ENCODE measurements at places on chromosomes 11 and 22.

- no peaks in the 10 kb centered on the region for H3K36me3 ChIP-seq
- no peak for DNase-seq
- H3K4me3 ChIP-seq = no peak overlapping the region
- no peaks in the 10 kb centered on the region for H3K27me3 ChIP-seq
- no peak overlapping the region for H3K27ac ChIP-seq
Measured at GRCh38 chr11:11512929-11513328, 108.9 kb downstream of the GALNT18 start.

DNA sequence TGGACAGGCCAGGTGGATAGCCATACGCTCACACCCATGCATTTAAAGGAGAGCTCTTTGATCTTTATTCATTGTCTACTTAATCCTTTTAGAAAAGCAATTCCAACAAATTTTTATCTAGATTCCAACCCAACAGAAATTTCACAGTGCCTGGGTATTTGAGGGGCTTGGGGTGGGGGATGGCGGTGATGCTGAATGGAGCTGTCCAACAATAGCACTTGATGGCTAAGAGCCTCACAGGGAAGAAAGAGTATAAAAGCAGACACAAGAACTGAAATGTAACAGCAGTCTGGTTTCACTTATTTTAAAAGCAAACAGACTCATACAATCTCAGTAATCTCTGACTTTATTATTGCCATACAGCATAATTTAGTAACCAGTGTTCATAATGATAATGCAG is 101.8 kb upstream of the SORL1-AS1 start:
- no peak overlapping the region for H3K27ac ChIP-seq
- DNase-seq = no peak
- H3K27me3 ChIP-seq = no peaks in the 10 kb centered on the region
- no peak overlapping the region for H3K4me3 ChIP-seq

DNA sequence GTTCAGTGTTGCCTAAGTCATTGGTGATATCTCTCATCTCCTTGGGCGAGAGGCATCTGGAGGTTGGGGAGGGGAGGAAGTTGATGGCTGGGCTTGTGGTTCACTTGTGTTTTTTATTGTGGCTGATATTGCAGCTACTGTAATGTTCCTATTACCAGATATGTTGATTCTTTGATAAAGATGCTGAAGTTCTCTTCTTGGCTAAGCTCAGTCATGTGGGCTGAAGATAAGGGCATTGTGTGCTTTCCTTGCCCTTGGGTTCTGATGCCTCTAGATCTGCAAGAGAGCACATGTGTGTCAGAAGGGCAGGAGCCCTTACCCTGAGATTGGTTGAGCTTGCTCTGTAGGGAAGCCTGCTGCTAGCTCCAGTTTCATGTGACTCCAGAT is 12.0 kb downstream of the STX3 start:
- DNase-seq = no peak
- no peaks in the 10 kb centered on the region for H3K4me1 ChIP-seq
- no peak overlapping the region for H3K4me3 ChIP-seq

- H3K27ac ChIP-seq = no peak overlapping the region
- H3K36me3 ChIP-seq = no peaks in the 10 kb centered on the region
- no peaks in the 10 kb centered on the region for H3K4me1 ChIP-seq
Measured at GRCh38 chr11:125084761-125085231, 21.7 kb downstream of the SLC37A2 start.

DNA sequence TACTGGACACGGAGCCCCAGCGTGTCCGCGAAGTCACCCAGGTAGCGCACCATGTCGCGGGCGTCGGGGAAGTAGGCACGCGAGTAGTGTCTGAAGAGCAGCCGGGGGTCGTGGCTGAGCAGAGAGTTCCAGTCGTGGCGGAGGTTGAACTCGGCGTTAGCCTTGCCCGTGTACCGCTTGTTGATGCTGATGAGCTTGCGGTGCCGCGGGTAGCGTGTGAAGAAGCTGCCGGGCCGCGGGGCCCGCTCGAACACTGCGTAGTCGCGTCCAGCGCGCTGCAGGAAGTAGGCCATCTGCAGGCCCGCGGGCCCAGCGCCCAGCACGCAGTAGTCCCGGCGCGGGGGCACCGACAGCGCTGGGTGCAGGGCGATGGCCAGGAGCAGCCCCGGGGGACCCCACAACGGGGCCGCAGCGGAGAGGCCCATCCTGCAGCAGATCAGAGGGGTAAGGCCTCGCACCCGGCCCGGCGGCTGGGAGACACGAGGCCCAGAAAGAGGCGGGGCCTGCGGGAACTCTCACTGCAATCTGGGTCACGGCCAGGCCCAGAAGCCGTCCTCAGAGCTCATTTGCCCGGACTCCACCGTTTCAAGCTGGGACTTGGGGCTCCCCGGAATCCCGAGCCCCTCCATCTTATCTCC is 723 bp downstream of the FOXRED2 start:
- no peaks in the 10 kb centered on the region for H3K27me3 ChIP-seq
- peak overlapping the region; percentile 87 for H3K27ac ChIP-seq
- H3K4me3 ChIP-seq = peak overlapping the region; percentile 71
- no peak for DNase-seq
- H3K36me3 ChIP-seq = peaks cover 9% of the 10 kb centered on the region

DNA sequence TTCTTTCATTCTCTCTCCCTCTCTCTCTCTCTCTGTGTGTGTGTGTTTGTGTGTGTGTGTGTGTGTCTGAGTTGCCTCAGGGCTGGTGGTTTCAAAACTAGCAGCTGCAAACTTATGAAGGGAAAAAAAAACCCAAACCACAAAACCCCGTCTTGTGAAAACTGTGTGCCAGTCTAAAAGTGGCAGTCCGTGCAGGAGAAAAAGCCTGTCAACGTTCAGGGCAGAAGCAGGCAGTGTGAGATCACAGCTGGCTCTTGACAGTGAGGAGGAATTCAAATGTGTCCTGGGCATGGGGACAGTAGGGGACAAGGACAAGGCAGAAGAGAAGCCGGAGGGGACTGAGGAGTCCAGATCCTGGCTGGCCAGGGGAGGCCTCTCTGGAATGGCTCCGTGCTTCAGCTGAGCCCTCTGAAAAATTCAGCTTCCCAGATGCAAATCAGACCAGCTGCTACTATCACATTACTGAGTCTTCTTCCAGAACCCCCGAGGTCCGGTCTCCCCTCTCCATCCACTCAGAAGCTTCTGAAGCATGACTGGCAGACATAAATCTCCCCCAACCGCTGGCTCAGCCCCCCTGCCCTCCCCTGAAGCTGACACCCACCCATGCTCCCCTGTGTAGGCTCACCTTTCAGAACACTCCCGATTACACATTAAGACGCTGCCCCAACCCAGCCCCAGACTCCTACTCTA is 31.9 kb downstream of the FLI1 start:
- H3K4me3 ChIP-seq = no peak overlapping the region
- no peak overlapping the region for H3K27ac ChIP-seq
- no peaks in the 10 kb centered on the region for H3K36me3 ChIP-seq

DNA sequence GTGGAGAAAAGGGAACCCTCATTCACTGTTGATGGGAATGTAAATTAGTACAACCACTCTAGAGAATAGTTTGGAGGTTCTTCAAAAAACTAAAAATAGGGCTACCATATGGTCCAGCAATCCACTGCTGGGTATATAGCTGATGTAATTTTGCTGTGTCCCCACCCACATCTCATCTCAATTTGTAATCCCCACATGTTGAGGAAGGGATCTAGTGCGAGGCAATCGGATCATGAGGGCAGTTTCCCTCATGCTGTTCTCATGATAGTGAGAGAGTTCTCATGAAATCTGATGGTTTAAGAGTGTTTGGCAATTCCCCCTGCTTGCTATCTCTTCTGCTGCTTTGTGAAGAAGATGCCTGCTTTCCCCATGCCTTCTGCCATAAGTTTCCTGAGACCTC is 17.1 kb upstream of the OR52M1 start:
- H3K27me3 ChIP-seq = no peaks in the 10 kb centered on the region
- no peak overlapping the region for H3K27ac ChIP-seq
- no peaks in the 10 kb centered on the region for H3K36me3 ChIP-seq
- no peak for DNase-seq
- H3K4me3 ChIP-seq = no peak overlapping the region
- H3K4me1 ChIP-seq = no peaks in the 10 kb centered on the region

- no peaks in the 10 kb centered on the region for H3K36me3 ChIP-seq
- no peaks in the 10 kb centered on the region for H3K27me3 ChIP-seq
- no peaks in the 10 kb centered on the region for H3K4me1 ChIP-seq
Measured at GRCh38 chr11:111633756-111634362, 31.6 kb downstream of the SIK2 start.

GRCh38 chr11:82814379-82814778 is 80.7 kb upstream of the FAM181B start:
- no peaks in the 10 kb centered on the region for H3K36me3 ChIP-seq
- no peak overlapping the region for H3K4me3 ChIP-seq
- no peak overlapping the region for H3K27ac ChIP-seq
- DNase-seq = no peak
- no peaks in the 10 kb centered on the region for H3K4me1 ChIP-seq
- no peaks in the 10 kb centered on the region for H3K27me3 ChIP-seq

DNA sequence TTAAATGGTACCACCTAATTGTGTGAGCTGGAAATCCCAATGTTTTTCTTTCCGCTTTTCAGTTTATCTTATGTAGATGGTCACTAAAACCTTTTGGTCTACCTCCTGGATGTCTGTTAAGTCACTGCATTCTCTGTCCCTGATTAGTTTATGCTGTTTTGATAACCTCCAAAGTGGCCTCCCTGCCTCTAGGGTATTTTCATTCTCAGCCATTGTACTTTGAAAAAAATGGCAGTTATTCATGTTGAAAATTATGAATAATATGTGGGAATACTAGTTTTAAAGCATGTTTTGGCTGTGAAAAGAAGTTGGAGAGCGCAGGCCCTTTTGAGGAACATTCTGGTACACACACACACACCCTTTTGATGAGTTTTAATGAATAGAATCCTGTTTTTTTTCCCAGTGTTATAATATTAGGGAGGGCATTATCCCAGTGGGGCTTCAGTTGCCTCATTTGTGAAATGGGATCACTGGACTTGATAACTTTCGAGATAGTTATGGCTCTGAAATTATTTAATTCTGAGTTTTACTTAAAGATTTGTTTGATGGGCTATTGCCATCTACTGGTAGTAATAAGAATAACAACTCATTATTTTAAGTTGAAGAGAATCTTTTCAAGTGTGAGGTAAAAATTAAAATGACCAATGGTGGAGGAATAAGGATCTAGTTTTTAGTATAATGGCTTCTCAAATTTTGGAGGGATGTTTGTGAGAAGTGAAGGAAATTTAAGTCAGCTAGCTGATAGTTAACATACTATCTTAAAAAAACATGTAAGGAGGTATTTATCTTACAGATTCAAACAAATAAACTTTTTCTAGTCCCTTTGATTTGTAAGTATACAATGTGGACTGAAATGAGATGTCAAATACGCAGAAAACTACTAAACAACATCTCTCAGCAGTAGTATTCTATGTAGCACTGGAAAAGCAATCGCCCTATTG is 3.9 kb downstream of the FDX1 start:
- peaks cover 5% of the 10 kb centered on the region for H3K36me3 ChIP-seq
- H3K4me1 ChIP-seq = peaks cover 24% of the 10 kb centered on the region
- H3K27me3 ChIP-seq = no peaks in the 10 kb centered on the region

DNA sequence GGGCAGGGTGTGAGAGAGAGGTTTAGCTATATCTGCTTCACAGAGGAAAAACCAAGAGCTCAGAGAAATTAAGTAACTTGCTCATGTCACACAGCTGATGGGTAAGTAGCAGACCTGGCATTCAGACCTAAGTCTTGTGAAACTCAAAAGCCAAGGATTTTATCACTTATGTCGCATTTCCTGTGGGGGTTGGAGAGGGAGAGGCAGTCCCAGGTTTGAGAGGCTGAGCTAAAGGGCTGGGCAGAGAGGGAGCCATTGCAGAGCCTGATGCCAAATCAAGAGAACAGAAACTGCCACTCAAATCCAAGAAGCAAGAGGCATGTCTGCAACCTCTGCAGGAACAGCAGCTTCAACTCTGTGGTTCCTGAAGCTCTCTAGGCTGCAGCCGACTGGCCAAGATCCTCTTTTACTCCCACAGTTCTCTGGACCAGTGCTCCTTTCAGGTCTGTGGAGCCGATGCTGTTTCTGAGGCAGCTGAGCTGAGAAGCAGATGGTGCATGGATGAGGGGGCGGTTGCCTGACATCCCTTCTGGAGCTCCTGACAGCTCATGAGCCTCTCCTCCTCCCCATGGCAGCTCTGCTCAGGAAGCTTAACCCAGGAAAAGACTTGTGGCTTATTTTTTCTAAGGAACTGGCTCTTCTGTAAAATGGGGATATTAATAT is 47.6 kb upstream of the NAV2 start:
- H3K36me3 ChIP-seq = no peaks in the 10 kb centered on the region
- no peaks in the 10 kb centered on the region for H3K27me3 ChIP-seq
- peak; percentile 50 for DNase-seq
- H3K27ac ChIP-seq = peak overlapping the region; percentile 16
- H3K4me3 ChIP-seq = no peak overlapping the region
- H3K4me1 ChIP-seq = peaks cover 19% of the 10 kb centered on the region

DNA sequence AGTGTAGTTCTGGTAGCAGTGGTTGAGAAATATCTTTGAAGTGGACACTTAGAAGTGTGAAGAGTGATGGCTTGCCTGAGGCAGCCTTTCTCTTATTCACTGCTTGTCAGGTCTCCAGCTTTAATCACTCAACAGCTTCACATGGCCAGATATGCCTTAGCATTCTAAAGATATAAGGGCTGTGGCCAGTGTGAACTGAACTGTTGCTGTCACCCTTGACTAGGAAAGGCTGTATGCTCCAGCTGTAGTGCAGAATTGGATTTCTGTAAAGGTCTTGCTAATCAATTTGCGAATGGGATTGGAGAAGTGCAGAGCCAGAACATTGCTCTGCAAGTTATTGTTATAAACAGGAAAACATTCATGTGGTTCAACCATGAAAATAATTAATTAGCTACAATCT is 266.7 kb downstream of the TMEM135 start:
- no peaks in the 10 kb centered on the region for H3K36me3 ChIP-seq
- H3K27ac ChIP-seq = no peak overlapping the region
- no peaks in the 10 kb centered on the region for H3K27me3 ChIP-seq
- no peaks in the 10 kb centered on the region for H3K4me1 ChIP-seq

DNA sequence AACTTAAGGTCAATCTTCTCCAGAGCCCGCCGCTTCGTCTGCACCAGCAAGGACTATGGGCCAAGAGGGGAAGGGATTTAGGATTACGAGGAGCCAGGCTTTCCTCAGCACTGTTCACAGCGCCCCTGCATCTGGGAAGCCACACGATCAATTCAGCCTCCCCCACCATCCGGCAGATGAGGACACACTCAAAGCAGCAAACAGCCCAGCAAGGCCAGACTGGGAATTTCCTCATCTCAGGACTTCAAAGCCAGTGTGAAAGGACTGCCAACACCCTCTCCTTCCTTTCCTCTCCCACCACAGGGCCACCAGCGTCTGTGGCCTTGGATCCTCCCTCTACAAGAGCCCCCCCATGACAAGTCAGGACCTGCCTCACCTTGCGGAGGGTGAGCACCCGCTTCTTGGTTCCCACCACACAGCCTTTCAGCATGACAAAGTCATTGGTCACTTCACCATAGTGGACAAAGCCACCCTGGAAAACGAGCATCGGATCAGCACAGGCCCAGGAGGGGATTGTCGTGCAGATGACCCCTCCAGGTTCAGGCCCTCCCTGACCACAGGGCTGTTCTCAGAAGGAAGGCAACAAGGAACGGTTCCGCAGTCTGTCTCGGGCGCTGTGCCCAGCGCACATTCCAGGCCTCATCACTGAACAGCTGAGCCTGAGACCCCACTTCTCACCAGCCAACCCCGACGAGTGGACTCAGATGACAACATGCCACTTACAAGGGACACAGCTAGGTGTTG is 6.0 kb downstream of the RPL3 start:
- H3K27ac ChIP-seq = no peak overlapping the region
- no peak for DNase-seq
- no peak overlapping the region for H3K4me3 ChIP-seq
- peaks cover 11% of the 10 kb centered on the region for H3K4me1 ChIP-seq

- H3K4me1 ChIP-seq = peaks cover 4% of the 10 kb centered on the region
- no peak overlapping the region for H3K4me3 ChIP-seq
- H3K36me3 ChIP-seq = no peaks in the 10 kb centered on the region
- H3K27ac ChIP-seq = no peak overlapping the region
- DNase-seq = no peak
- H3K27me3 ChIP-seq = no peaks in the 10 kb centered on the region
Measured at GRCh38 chr22:50630376-50630775, 2.4 kb upstream of the ARSA start.
